ENCODE measurements at places on chromosomes 3 and 15.

- DNase-seq: no peak
These were observed 16.1 kb downstream of the ZNF80 start for GRCh38 chr3:114221165-114221880.

DNA sequence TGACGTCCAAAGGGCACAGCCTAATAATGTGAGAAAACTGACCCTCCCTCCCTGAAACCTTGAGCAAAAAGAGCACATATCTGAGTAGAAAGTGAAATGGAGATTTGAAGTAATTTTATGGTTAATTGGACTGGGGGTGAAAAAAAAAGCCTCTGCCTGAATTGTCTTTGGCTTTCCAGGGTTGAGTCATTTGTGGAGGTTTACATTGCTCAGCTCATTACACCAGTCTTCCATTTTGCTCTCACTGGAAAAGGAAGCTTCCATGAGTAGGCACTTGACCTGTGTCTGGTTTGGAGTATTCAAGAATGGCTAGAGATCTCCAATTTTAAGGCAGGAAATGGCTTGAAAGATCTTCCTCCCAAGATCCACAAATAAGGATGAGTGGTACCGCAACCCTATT is 273.9 kb downstream of the PDCD6IP start:
- no peak for DNase-seq

DNA sequence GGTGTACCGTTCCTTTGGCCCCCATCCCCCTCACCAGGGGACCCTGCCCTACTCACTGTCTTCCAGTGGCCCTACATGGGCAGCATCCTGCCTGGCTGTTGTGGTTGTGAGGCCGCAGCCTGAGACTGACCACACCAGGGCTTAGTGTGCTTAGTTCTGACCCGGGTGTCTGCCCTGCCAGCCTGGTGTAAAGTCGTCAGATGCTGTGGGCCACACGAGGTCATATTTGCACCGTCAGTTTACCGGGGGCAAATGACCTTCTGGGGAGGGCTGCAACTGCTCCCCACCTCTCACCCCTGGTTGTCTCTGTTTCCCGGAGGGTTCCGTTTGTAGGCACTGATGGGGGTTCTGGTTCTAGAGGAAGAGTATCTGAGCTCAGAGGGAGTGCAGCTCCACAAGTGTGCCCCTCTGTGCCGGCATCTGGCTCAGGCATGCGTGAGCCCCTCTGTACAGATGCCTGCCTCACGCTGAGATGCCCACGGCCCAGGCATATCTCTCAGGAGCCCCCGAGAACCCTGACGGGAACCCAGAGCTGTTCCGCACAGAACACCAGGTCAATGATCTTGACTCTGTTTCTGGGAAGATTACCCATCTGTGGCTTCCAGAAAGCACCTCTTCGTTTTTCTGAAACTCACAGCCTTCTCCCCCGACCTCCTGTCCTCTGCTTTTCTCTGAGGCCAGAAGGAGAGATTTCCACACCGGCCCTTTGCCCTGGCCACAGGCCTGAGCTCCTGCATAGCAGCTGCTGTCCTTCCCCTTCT is 19.2 kb downstream of the KLF13 start:
- no peak for DNase-seq

DNA sequence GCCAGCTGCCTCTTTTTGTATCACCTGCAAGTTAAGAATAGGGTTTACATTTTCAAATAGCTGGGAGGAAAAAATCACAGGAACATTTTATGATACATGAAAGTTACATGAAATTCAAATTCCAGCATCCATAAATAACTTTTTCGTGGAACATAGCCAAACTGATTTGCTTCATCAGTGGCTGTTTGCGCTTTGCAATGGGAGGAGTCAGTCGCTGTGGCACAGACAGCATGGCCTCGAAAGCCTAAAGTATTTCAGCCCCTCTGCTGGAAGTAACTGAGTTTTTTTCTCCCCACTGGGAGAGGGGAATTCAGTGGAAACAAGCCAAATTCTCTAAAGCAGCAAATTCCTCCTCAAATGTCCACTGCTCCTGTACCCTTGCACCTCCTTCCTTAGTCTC is 271.9 kb downstream of the SUCLG2 start:
- DNase-seq: no peak

DNA sequence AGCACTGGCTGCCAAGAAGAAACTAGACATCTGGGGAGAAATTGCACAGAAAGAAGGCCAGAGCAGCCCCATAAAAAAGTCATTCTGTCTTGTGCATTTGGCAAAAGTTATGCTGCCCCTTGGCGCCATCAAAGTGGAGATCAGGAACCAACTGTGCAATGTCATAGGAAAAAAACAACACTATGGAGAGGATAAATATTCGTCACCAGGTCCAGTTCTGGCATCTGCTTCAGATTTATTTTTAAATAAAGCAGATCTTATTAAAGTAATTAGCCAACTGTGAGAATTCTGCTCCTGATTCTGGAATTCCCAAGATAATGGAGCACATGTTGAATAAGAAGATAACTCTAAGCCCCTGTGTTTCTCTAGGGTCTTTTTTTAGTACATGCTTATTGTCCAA is 500.0 kb upstream of the IL12A start:
- no peak for DNase-seq

DNA sequence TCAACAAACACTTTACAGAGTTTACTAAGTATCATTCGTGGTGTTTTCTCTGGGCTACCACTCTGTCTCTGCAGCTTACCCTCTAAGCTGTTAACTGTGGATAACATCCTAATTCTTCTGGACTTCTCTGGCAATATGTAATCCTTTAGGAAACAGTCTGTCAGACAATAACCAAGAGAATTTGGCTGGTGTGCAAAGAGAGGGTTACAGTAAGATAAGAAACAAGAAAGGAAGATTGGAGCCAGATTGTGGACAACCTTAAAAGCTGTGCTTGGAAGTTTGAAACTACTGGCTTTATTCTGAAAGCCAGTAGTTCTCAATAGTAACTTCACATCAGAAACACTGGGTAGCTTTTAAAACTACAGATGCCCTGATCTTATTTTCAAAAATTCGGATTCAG is 778 bp downstream of the ARL6 start:
- DNase-seq: no peak

GRCh38 chr15:95284933-95285421 is 1045.5 kb upstream of the NR2F2 start:
- DNase-seq: no peak

DNA sequence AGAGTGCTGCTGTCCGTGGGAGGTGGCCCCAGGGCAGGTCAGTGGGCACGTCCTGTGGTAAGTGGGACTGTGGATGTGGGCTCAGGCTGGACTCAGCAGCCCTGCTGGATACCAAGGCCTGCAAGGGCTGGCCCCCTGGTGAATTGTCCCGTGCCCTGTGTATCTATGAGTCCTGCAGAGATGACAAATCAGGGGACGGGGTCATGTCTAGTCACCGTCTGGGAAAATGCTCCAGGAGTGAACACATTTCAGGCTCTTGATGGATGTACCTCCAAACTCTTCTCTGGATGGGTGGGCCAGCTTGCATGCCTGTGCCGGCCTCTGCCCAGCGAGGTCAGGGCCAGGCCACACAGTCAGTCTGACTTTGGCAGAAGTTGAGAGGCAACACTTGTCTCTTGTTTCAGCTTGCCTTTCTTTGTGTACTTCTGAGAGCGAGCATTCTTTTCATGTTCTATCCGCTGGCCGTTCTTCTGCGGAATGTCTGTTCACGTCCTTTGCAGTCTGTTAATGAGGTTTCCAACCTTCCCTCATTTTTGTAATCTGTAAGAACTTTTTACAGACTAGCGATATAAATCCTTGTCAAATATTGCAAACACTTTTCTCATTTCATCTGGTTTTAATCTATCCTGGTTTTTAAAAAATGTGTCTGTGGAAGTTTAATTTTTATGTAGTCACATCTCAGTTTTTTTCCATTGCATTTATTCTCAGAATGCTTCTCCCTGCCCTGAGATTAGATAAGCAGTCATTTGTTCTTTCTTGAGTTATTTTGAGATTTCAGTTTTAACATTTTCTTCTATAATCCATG is 11.4 kb upstream of the STAB1 start:
- DNase-seq: no peak

GRCh38 chr3:123119802-123120201 is 53.0 kb downstream of the PDIA5 start:
- DNase-seq: no peak

GRCh38 chr3:113620091-113620490 is 76.4 kb downstream of the USF3 start:
- no peak for DNase-seq

- no peak for DNase-seq
These were observed 22.5 kb upstream of the SPTSSB start for GRCh38 chr3:161393803-161394202.

DNA sequence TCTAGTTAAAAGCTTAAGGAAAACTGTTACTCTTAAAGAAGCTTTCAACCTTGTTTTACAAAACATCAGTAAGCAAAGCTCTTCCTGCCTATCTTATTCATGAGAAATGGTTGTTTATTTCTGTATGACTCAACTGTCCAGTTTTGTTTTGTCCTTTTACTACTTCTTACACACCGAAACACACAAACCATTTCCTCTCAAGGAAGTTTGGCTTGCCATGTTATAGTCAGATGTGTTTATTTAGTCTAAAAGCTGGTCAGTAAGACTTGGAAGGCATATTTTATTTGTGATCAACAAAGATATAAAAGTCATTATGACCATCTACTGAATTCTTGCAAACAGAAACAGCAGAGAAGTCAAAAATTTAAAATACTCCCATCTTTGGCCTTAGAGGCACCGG is 53.2 kb upstream of the RBSN start:
- no peak for DNase-seq

DNA sequence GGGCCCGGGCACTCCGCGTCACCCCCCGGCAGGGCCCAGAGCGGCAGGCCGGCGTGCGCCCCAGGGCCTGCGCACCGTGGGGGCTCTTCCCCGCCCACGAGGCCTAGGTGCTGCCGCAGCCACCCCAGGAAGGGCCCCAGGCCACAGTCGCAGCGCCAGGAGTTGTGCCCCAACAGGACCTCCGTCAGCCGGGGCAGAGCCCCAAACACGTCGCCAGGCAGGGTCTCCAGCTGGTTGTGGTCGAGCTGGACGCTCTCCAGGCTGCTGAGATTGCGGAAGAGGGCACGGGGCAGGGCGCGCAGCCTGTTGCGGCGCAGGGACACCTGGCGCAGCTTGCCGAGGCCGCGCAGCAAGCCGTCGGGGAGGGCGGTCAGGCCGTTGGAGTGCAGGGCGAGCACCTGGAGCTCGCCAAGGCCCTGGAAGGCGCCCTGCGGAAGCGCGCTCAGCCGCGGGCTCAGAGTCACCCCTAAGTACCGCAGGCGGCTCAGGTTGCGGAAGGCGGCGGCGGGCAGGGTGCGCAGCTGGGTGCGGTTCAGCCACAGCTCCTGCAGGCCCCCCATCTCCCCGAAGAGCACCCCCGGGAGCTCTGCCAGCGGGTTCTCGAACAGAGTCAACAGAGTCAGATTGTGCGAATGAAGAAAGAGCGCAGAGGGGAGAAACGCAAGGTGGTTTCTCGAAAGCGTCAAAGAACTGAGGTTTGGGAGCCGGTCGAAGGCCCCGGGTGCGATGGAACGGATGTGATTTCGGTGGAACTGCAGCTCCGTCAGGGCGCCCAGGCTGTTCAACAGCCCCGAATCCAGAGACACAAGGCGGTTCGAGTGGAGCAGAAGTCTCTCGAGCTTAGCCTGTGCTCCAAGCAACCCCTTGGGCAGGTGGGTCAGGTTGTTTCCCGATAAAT is 2.0 kb downstream of the GP5 start:
- DNase-seq: no peak

GRCh38 chr15:24857763-24858162 is 97.0 kb upstream of the SNRPN start:
- DNase-seq: no peak

GRCh38 chr3:75295013-75295412 is 369.1 kb upstream of the FRG2C start:
- DNase-seq: no peak

DNA sequence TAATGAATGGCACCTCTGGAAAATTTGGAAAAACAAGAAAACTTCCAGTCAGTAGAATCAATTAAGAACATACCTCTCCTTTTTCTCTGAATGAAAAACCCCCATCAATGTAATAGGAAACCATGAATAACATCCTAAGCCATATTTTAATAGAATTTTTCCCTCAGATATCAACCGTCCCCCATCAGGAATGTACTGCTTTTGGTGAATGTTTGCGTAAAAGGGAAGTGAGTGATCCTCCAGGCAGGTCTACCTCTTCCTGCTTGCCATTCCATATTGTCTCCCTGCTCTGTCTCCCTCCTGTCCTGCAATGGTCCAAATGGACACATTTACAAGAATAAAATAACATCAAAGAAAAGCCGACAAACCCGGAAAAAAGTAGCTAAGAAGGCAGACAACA is 30.8 kb downstream of the LAMP3 start:
- no peak for DNase-seq

- no peak for DNase-seq
These were observed 531 bp upstream of the MAP1A start for GRCh38 chr15:43516801-43517353.

- no peak for DNase-seq
These were observed 77.6 kb downstream of the TOP2B start for GRCh38 chr3:25587094-25587493.

DNA sequence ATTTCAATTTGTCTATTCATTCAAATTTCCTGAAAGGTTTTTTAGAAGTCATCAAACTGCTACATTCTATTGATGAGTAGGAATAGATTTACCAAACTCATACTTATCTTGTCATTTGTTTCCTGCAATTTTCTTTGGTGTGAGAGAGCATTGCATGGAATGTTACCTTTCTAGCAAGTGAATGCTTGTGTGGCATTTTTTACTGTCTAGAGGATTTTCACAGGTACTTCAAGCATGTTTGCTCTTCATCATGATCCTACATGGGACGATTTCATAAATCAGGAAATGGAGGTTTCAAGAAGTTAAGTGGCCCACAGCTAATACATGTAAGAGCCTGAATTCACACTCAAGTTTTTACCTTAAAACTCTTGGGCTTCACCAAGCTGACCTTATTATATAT is 26.1 kb downstream of the TGFBR2 start:
- no peak for DNase-seq
